ENCODE measurements at places on chromosomes 6 and 20.
A peak's percentile ranks its signal among the peaks of the same experiment; 100 is the strongest.

DNA sequence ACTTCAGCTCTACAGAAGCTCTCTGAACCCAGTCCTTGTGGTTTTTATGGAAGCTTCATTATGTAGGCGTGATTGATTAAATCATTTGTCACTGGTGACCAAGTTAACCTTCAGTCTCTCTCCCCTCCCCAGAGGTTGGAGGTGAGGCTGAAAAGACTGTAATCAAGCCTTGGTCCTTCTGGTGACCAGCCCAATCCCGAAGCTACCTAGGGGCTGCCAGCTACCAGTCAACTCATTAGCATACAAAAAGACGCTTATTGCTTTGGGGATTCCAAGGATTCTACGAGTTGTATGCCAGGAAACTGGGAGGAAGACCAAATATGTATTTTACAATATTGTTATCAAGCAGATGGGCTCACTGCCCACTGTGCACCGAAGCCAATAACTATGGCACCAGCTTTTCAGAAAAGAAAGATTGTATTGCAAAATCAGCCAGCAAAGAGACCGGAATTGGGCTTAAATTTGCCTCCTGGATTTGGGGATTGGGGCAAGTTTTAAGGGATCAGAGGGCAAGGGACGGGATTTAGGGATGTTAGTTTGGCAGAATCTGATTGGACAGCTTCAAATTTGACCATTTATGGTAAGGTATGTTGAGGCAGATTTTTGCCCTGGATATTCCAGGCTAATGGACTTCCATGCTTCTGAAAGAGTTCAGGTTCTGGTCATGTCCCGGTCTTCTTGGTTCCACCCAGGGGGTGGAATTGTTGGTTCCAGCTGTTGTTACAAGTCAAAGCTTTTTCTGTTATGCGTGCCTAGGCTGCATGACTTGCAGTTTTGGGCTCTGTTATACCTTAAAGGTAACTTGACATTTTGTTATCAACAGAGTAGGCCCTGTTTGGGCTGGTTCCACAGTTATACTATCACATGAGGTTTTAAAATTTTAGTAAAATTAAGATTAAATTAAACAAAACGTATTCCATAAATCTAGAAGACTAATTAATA lies 167.4 kb downstream of the COL9A1 start:
- DNase-seq = no peak

GRCh38 chr6:1613688-1614447 lies 4.2 kb downstream of the FOXC1 start:
- DNase-seq = peak; percentile 54

DNA sequence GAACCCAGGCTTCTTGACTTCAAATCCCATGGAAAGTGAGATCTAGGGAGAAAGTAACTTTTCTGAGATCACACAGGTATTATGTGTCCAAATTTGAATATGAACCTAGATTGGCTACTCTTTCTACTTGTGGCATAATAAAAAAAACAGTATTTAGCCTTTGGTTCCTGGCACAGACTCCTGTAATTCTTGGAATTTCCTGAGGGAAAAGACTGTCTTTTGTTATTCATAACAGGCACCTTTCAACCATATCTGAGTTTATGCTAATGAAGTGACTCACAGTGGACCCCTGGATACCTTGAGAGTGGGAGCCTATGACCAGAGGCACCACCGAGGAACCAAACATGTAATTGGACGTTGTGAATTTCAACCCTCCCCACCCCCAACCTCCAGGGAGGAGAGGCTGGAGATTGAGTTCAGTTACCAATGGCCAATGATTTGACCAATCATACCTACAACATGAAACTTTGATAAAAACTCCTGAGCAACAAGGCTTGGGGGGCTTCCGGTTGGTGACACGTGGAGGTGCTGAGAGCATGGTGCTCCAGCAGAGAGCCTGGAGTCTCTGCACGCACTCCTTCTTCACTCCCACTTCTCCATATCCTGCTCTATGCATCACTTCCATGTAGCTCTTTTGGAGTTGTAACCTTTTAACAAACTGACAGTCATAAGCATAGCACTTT lies 48.8 kb downstream of the LAMA4 start:
- peak; percentile 65 for DNase-seq

DNA sequence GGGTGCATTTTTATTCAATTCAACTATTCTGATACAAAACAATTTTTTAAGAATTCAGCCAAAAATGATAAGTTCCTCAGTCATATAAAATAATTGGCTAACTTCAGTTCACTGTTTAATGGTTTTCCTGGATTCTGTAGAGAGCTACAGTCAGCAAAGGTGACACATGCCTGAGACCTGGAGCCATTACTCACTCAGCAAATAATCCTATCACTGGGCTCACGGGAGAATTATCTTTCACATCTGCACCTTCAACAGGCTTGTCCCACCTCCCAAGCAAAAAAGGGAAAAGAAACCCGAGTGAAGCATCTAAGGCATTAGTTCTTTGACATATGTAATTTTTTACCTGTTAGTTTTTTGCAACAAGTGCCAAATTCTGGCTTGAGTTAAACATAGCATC lies 34.9 kb upstream of the FOXA2 start:
- DNase-seq = no peak

GRCh38 chr20:835608-836045 lies 2.1 kb downstream of the FAM110A start:
- DNase-seq = no peak

DNA sequence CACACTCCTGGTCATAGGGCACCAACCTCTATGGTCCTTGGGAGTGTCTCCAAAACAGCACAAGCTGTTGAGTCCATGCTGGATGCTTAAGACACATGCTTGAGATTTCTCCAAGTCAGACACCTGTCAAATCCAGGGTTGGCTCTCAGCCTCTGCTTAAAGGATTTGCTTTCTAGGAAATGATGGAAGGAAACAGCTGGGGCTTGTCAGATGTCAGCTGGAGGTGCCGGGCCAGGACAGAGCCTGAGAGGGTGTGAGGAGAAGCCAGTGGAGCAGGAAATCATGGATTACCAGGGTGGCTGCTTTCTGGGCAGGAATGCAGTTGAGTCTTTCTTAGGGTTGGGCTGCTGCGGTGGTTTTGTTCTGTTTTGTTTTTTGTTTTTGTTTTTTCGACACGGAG lies 83.0 kb upstream of the FAM184A start:
- DNase-seq = no peak

GRCh38 chr6:70221025-70221714 lies 81.7 kb downstream of the COL9A1 start:
- peak; percentile 53 for DNase-seq

GRCh38 chr6:141212296-141212695 lies 920.4 kb upstream of the GJE1 start:
- DNase-seq = no peak
